Fibroblast of gingiva (primary cell): ENCODE measurements at places on chromosomes 3 and 15.

- peak; percentile 12 for DNase-seq
Observed at GRCh38 chr15:35505141-35505540, 40.8 kb downstream of the DPH6 start.

GRCh38 chr3:61979638-61980037 lies 393.7 kb downstream of the FEZF2 start:
- DNase-seq = no peak

- DNase-seq = peak; percentile 47
Observed at GRCh38 chr3:79490165-79491028, 277.4 kb downstream of the ROBO1 start.

DNA sequence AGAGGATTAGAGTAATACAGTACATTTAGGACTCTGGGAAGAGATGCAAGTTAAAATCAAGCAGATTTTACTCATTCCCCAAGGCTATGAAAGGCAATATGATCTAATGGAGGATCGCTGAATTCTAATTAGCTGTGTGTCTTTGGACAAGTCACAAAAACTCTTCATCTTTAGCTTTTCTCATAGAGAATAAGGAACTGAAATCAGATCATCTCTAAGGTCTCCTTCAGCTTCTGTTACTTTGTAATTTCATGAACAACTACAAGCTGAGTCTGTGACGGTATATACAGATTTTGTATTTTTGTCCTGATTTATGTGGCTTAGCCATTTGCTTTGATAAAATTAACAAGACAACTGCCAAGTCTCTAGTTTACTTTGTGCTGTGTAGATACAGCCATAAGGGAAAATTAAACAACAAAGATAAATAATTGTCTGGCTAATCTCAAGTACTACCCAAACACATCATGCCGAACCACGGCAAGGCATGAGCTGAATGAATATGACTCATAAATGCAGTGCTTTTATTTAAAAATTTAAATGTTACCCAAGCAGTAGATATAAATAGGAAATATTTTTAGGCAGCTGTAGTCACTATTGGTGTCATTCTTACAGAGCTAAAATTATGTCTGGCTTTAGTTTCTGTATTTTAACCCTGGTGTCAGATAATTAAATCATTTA lies 81.5 kb downstream of the GAP43 start:
- DNase-seq = no peak

GRCh38 chr3:95738045-95738444 lies 1076.3 kb upstream of the EPHA6 start:
- DNase-seq = no peak

- DNase-seq = peak; percentile 38
Observed at GRCh38 chr3:190586631-190587011, 72.7 kb downstream of the IL1RAP start.

- DNase-seq = peak; percentile 65
Observed at GRCh38 chr3:54783611-54784010, 144.2 kb downstream of the LRTM1 start.

- DNase-seq = no peak
Observed at GRCh38 chr3:105847452-105847851, 21.4 kb downstream of the CBLB start.

GRCh38 chr3:172616031-172616461 lies 92.8 kb upstream of the TNFSF10 start:
- DNase-seq = no peak

DNA sequence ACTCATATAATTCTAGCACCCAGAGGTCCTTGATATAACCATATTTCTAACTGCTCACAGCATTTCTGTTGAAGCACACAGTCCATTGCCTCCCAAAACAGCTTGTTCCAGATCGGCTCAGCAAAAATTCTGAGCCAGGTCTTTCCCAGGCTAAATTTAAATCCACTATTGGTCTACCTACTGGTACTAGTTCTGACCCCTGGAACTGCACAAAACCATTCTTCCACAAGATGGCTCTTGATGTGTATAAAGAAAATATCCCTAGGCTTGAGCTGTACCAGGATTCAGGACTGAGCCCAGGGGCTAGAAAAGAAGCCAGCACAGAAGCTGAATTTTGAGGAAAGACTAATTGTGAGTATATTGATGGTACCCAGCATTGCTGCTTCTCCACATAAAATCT lies 75.4 kb upstream of the ABHD17C start:
- peak; percentile 46 for DNase-seq
